ENCODE measurements at places on chromosomes 6 and 20.

GRCh38 chr6:34546551-34547321 is 9.4 kb downstream of the SPDEF start:
- peak; percentile 53 for DNase-seq

DNA sequence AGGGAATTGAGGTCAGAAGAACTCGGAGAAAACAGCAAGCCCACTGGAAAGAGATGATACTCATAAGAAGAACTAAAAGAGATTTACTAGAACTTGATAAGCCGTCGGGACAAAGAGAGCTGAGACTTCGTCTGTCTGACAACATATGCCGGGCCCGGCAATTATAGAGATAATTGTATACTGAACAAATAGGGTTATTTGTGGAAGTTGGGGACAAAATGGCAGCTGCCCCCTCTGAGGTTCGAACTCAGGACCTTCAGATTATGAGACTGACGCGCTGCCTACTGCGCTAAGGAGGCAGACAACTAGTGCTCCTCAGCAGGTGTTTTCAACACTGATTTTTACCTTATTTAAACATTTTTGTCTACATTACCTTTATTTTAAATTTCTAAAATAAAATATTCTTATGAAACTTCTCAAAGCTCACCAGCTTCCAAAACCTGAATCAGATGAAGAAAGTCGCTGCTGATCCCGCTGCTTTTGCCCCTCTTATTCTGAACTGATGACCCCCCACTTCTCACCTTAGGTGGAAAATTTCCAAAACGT is 29.3 kb upstream of the TRIM27 start:
- DNase-seq: peak; percentile 75

GRCh38 chr6:43953794-43954310 is 173.4 kb downstream of the MRPL14 start:
- DNase-seq: no peak

DNA sequence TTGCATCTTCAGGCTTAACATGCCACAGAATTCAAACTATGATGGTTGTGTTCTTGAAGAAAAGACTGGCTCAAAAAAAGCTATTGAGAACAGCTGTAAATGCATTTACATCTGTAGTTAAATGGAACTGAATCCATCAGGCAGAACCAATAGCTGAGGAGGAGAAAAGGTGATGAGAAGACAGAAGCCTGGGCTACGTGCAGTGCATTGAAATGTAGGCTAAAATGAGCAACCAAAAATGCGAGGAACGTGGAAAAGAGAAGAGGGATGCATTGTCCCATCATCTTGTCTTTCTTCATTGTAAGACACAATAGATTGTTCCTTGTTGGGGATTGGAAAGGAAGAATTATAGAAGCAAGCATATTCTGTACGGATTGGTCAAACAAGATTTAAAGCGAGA is 13.8 kb upstream of the HDDC2 start:
- DNase-seq: no peak

GRCh38 chr6:122323361-122323760 is 76.1 kb upstream of the HSF2 start:
- no peak for DNase-seq

DNA sequence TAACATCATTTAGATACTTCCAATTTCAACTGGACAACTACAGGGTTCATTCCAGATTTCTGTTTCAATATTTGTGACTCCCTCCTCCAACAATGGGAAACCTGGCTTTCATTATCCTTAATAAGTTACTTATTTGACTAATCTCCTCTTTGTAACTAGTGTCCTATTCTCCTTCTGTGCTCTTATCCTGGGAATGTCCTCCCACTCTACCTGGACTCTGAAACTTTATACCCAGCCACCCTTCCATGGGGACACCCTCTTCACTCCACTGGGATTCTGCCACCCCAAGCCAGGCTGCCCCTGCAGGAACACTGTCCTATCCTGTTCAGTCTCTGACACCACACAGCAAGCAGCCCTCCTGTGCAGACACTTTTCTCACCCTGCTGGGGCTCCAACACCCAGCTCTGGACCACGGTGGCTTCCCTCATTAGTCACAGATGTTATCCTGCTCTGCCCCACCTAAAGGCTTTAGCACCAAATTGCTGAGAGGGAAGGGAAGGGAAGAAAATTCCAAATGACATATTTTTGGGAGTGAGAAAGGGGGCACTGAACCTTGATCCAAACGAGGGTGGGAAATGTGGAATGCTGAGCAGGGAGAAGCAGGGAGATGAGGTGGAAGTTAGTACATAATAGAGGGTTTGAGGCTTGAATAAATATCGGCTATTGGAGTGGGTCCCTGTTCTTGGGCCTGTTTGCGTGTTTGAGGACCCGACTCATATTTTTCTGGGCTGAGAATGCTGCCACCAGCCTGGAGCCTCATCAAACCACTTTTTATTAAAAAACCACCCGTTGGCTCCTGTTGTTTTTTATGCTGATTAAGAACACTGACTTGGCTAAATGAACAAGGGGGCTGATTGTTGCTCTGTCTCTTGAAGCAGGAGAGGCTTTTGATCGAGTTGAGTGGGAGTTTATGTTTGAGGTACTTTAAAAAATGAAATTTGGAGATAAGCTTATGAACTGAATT is 54.0 kb upstream of the AKIRIN2 start:
- DNase-seq: peak; percentile 51
